ENCODE measurements at places on chromosomes 5 and 9.

DNA sequence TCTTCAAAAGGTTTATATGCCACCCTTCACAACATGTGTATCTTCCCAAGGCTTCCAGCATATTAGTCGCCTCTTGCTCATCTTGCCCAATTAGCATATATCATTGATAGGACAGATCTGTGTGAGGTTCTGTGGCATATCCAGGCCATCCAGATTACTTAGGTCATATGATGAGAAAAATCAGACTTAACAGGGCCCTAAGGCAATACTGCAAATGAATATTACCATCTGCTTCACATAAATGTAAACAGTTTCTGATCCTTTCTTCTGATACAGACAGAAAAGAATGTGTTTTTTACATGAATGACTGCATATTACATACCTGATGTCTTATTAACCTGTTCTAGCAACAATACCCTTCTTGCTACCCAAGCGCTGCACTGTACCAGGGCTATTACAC, 41.3 kb upstream of the GHR start:
- DNase-seq, result no peak

- no peak for DNase-seq
Measured at GRCh38 chr9:26809795-26810194, 82.8 kb downstream of the CAAP1 start.

- DNase-seq, result no peak
Measured at GRCh38 chr9:79362100-79363081, 209.4 kb upstream of the TLE4 start.

DNA sequence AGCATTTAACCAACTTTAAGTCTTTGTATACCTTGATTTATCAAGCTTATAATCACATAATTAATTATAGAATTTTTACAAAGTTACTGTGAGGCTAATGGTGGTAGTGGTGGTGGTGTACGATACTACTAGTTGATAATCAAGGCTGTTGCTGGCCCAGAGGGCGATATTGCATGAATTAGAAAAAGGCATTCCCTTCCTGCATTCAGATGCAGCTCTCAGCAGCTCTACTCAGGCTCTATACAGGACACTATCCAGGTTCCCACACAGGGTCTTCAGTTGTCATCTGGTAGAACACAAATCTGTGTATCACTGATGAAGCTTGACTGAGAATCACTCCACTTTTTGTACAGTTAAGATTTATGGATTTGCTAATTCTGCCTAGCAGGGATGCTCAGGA, 562.8 kb upstream of the C9orf72 start:
- no peak for DNase-seq

DNA sequence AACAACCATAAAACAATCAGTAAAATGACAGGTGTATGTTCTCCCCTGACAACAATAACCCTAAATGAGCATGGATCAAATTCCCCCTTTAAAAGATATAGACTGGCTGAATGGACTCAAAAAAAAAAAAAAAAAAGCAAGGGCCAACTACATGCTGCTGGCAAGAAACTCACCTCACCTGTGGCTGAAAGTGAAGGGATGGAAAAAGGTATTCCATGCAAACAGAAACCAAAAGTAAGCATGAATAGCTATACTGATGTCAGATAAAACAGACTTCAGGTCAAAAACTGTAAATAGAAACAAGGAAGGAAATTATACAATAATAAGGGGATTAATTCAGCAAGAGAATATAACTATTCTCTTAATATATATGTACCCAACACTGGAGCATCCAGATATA, 54.2 kb upstream of the SSBP2 start:
- no peak for DNase-seq

DNA sequence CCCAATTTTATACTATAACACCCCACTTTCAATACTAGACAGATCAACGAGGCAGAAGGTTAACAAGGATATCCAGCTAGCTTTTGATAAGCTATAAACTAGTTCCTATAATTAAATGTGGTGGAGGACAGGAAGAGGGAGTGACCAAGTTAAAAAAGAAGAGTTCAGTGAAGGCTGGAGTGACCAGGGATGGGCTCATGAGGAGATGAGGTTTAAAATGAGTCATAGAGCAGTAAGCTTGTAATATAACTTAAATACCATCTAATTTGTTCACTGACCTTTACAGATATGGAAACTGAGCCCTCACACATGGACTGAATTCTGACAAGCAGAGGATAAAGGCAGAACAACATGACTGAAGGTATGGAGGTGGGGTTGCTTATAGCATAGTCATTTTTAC, 284.5 kb downstream of the SPATA31D1 start:
- DNase-seq, result no peak

DNA sequence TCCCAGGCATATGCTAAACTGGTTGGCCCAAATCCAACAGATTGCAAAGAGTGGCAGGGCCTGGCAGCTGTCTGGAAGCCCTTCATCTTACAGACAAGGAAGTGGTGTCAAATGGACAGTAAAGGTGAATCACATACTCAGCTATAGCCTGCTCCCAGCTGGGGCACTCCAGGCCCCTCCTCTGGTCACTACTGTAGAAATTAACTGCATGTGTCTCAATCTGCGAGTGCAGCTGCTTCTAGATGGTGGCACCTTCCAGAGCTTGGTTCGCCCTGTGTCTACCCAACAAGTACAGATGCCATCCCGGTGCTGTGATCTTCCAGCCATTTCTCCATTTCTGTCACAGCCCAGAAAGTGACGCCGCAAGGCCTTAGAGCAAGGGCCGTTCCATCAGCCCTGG, 50.2 kb downstream of the OTULIN start:
- no peak for DNase-seq

DNA sequence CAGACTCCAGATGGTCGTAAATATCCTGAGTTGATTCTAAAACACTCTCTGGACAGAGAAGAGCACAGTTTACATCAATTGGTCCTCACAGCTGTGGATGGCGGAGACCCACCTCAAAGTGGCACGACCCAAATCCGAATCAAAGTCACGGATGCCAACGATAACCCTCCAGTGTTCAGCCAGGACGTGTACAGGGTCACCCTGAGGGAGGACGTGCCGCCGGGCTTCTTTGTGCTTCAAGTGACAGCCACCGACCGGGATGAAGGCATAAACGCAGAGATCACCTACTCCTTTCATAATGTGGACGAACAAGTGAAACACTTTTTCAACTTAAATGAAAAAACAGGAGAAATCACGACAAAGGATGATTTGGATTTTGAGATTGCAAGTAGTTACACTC, 891 bp downstream of the PCDHGB2 start:
- no peak for DNase-seq

DNA sequence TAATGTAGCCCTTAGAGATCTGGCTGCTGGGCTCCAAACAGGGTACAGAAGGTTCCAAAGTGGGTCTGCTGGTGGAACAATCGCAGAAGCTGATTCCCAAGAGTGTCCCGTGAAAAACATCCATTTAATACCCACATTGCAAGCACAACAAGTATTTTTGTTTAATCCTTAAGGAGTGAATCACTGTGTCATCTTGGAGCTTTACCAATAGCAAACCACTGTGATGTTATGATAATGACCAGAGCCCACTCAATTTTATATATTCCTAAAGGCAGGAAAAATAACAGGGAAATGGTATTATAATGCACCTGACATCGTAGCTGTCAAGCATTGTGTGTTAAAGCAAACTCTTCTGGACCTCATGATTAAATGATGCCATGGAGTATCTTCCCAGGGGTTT, 291.9 kb downstream of the FBXL7 start:
- DNase-seq, result no peak

DNA sequence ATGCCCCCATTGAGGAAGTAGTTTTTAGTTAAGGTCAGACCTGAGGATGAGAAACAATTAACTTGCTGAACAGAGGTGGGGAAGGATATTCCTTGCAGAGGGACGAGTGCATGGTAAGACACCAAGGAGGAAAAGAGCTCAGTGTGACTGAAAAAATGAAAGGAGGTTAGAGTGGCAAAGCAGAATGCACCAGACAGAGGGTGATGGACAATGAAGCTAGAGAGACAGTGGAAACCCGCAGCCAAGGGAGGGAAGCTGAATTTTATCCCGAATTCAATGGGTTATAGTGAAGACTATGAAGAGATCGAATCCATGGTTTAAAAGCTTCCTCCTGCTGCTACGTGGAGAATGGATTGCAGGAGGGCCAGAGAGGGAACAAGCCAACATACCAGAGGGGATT, 206.8 kb downstream of the FBN2 start:
- no peak for DNase-seq

- no peak for DNase-seq
Measured at GRCh38 chr9:91126761-91127445, 234.8 kb downstream of the AUH start.

- no peak for DNase-seq
Measured at GRCh38 chr5:101585366-101585765, 682.3 kb upstream of the ST8SIA4 start.

DNA sequence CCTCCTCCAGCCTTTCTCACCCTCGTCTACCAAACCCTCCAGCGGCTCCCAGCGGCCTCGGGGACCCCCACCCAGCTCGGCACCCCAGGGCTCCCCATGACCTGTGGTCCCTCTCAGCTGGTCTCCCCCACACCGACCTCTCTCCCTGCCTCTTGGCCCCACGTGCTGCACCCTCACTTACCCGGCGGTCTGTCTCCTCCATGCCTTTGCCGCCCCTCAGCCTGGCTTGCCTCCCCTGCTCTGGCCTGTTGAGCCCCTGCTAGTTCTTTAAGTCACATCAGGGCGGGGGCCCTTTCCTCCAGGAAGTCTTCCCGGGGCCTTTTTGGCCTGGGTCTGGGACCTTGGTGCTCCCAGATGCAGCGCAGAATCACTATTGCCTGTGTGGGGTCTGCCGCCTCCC, 81.5 kb downstream of the LMX1B start:
- no peak for DNase-seq

- no peak for DNase-seq
Measured at GRCh38 chr5:108814551-108814950, 66.9 kb downstream of the FER start.

DNA sequence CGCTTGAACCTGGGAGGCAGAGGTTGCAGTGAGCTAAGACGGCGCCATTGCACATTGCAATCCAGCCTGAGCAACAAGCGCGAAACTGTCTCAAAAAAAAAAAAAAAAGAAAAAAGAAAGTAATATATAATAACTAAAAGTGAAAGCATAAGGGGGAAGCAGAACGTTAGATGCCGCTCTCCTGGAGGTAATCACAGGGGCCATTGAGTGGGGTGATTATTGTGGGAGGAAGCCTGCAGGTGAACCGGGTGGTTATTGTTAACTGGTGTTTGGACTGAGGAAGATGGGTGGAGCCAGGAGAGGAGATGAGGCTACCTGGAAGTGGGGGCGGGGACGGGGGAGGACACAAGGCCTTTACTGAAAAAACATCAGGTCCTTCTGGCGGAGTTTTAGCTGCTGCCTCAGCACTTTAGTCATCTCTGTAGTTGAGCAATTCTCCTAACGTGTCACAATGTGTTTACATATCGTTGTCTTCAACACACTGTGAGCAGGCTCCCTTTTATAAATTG, 5.3 kb upstream of the TJP2 start:
- peak; percentile 25 for DNase-seq

DNA sequence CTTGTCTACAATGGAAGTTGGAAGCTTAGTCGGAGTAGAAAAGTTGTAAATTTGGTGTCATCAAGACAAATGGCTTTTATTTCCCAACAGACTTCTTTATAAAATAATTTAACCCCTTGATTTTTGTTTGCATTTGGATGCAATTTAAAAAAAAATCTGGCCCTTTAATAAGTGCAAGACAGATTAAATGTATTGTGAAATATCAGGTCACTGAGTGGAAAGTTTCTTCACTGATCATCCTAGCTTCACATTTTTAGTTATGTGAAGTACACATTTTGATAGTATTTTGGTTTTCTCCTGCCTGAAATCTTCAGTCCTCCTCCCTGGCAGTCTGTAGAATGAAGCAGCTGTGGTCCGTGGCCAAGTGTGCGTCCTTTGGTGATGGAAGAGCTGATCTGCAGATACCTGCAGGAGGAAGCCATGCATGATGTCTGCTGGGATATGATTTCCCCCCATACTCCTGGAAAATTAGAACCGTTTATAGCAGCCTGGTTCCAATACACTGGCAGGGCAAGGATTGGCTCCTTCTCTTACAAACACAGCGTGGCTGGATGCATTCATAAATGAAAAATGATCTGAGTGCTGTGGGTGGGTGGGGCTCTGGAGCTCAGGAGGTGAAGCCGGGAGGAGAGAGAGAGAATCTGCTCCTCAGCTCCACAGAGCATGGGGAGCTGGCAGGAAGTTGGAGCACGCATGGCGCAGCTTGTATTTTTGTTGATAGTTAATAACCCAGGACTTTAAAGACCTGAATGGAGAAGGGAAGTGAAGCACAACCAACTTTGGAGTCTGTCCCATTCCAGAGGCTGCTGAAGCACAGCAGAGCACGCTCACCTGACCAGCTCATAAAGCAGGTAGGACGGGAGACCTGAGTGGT, 238.4 kb downstream of the GOLPH3 start:
- DNase-seq, result no peak

DNA sequence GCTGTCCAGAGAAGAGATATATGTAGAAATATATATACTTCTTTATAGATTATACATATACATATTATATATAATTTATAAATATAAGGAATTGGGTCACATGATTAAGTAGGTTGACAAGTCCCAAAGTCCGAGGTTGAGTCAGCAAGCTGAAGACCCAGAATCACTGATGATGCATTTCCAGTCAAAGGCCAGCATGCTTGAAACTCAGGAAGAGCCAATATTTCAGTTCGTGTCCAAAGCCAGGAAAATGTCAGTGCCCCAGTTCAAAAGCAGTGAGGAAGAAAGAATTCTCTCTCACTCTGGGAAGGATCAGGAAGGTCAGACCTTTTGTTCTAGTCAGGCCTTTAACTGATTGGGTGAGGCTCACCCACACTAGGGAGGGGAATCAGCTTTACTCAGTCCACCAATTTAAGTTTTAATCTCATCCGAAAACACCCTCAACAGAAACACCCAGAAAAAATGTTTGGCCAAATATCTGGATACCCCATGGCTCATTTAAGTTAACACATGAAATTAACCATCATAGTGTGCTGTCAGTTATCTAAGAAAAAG, 42.0 kb upstream of the LVRN start:
- no peak for DNase-seq

DNA sequence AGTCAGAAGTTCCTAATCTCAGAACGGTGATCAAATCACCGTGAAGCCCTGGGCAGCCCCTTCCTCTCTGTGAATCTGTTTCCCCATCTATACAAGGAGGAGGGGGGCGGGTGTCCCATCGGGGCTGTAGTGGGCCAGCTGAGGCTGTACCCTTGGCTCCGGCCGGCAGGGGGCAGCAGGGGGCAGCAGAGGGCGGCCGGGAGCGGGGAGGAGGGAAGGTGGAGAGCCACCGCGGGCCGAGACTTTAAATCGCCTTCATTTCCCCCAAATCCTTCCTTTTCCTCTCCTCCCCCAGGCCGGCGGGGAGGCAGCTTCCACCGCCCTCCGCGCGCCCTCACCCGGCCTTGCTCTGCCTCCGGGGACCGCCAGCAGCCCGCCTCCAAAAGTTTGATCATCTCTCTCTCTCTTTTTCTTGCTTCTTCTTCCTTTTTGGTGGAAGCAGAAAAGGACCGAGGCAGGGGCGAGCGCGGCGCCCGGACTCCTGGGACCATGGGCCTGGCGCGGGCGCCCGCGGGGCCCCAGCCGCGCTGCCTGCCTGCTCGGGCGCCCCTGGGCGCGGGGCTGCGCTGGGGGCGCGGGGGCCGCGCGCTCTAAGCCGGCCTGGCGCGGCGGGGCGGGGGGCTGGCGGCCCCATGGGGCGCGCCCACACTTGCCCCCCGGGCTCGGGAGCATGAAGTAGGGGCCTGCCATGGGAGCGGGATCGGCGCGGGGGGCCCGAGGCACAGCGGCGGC, at the start of gene COL27A1:
TSS of gene COL27A1 (plus strand) at position 275 of the 732 bp plus-strand sequence. CDS start at position 689, 414 bp downstream.
- DNase-seq, result peak; percentile 45

- no peak for DNase-seq
Measured at GRCh38 chr9:18447131-18447530, 26.8 kb upstream of the ADAMTSL1 start.
